ENCODE measurements at places on chromosomes 2 and 18.
A peak's percentile ranks its signal among the peaks of the same experiment; 100 is the strongest.

DNA sequence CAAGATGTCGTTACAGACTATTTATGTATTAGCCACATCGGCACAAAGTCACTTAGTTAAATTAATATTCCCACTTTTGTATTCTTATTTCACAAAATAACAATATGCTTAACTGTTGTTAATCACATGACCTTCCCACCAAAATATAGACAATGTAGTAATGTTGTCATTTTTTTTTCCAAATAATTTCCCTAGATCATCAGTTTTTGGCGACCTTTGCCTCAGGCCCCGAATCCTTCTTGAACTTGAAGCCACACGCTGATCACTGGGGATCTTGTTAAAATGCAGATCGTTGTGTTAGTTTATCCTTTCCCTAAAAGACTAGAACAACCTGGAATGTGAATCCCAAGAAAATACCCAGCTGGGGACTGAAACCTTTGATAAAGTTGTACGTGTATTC lies 497.6 kb downstream of the SUCLG1 start:
- DNase-seq = no peak

GRCh38 chr2:23235736-23236135 lies 149.2 kb upstream of the KLHL29 start:
- no peak for DNase-seq

GRCh38 chr2:230209422-230210051 lies 10.2 kb downstream of the SP110 start:
- DNase-seq = no peak

GRCh38 chr2:165203689-165204559 lies at the start of gene SCN3A:
SCN3A (minus strand) TSS chr2:165204050; CDS start chr2:165176394, 27,656 bp downstream.
- DNase-seq = peak; percentile 43

- peak; percentile 5 for DNase-seq
Observed at GRCh38 chr18:34158881-34159690, 65.6 kb downstream of the NOL4 start.

DNA sequence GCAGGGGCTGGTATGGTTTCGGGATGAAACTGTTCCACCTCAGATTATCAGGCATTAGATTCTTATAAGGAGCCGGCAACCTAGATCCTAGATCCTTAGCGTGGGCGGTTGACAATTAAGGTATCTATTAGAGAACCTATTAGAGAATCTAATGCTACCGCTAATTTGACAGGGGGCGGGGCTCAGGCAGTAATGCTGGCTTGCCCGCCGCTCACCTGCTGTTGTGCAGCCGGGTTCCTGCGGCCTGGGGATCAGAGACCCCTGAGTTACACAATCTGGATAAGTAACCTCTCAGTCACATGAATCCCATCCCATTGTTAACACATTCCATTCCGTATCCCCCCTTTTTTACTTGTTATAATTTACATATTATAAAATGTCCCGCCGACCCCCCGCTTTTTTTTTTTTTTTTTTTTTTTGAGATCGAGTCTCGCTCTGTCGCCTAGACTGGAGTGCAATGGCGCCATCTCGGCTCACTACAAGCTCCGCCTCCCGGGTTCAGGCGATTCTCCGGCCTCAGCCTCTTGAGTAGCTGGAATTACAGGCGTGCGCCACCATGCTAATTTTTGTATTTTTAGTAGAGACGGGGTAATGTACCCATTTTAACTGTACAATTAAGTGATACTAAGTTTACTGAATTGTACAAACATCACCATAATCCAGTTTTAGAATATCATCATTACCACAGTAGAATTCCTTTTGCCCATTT lies 42.0 kb upstream of the GPD2 start:
- DNase-seq = no peak

GRCh38 chr2:174088706-174089460 lies 123.7 kb upstream of the SP3 start:
- DNase-seq = no peak

GRCh38 chr2:121884078-121884477 lies 128.6 kb downstream of the TSN start:
- no peak for DNase-seq

- DNase-seq = no peak
Observed at GRCh38 chr2:1421731-1422130, 8.5 kb downstream of the TPO start.

- no peak for DNase-seq
Observed at GRCh38 chr2:209600341-209601171, 171.1 kb upstream of the UNC80 start.

DNA sequence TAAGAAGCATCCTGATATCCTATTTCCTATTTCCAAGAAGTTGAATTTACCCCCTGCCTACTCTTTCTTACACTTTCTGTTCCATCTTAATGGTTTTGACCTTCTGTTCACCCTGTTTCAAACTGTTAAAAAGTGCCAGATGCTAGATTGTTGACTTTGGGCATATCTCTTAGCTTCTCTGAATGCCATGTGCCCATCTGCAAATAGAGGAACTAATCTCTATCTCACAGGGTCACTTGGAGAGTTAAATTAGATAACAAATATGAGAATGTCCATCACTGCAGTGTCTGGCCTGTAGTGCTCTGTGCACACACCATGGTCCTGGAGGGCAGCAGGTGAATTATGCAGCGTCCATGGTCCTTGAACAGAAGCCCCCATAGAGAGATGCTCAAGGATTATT lies 83.8 kb downstream of the LRATD1 start:
- DNase-seq = no peak

DNA sequence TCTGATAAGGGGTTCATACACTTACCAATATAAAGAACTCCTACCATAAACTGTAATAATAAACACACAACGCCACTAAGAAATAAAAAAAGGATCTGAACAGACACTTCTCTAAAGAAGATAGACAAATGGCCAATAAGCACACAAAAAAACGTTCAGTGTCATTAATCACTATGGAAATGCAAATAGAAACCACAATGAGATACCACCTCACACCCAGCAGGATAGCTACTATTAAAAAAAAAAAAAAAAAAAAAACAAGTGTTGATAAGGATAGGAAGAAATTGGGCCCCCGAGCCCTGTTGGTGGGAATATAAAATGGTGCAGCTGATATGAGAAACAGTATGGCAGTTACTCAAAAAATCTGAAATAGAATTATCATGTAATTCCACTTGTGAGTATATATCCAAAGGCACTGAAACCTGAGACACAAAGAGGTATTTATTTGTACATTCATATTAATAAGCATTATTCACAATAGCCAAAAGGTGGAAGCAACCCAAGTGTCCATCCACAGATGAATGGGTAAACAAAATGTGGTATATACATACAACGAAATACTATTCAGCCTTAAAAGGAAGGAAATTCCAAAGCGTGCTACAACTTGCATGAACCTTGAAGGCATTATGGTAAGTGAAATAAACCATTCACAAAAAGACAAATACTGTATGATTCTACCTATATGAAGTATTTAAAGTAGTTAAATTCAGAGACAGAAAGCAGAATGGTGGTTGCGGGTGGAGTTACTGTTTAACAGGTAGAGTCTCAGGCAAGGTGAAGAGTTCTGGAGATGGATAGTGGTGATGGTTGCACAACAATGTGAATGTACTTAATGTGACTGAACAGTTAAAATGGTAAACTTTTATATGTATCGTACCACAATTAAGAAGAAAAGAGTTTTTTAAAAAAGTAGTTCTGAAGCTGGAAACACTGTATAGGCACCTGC lies 17.9 kb downstream of the REV1 start:
- no peak for DNase-seq

- no peak for DNase-seq
Observed at GRCh38 chr2:132849118-132849517, 179.1 kb upstream of the LYPD1 start.

DNA sequence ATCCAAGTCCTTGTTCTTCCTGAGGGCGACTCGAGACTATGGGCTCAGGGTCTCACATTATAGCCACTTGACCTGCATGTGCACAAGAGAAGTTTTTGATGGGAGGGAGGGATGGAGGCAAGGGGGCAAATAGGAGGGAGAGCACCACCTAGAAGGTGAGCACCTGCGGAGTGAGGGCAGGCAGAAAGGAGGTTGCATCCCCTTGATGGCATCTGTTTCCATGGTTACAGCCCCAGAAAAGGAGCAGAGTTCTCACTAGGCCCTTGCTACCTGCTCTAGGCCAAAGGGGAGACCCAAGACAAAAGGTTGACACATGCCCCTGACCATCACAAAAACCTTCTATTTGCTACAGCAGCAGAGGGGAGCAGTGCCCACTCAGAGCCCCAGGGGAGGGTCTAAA lies 131.5 kb upstream of the SERTAD2 start:
- DNase-seq = no peak

- no peak for DNase-seq
Observed at GRCh38 chr18:12694032-12694431, 8.5 kb downstream of the CEP76 start.

DNA sequence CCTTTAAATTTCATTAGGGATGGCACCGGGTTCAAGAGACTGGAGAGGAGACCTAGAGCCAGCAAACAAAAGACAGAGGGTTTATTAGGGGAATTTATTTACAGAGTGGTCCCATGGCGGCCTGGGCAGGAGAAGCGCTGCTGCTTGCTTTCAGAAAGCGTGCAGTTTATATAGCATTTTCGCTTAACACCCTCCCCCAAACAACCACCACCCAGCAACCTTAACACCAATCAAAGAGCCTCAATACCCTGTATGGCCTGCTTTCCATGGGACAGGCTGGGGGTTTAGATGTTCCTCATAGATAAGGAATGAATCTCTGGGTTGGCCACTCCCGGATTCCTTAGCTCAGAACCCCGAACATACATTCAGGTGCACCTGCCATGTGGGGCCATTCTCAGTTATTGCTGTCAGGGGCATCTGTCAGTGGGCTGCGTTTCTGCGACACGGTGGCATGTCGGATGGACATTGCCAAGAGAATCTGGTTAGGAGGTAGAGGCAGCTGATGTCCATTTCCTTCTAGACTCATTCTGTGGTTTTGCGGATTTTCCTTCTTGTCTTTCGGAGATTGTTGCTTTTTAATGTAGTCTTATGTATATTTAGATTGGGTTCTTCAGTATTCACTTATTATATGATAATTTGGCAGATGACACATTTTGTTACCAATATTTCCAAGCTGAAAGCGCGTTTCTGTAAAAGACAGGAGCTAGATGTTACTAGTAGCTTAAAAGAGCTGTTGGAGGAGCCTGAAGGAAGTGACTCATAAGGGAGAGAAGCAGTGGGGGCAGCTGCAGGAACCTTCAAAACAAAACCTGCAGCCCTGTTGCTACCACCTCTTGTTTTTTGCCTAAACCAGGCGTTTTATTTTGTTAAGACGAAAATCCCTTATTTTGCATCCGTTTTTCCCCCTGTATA lies 7.2 kb downstream of the AGAP1 start:
- DNase-seq = peak; percentile 54

DNA sequence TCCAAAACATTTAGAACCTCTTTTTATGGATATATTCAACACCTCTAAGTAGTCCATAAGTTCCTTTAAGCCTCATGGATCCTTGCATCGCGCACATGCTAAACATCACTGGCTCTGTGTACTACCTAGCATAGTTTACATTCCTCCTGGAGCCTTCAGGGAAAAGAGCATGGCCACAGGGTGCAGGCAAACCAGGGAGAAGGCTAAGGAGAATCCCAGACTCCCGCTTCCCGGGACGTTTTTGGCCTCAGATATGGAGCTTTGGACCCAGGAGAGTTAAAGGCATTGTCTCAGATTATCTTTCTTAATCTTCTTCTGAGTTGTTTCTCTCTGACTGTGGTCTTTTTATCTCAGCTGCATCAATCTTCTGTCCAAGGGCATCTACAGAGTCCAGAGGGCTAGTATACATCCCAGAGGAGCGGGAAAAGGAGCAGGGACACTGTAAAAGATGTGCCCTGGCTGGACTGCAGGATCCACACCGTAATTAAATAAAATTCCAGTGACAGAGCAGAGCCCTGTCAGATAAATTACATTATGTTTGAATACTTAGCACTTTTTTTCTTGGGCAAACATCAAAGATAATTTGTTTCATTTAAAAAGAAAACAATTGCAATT lies 36.9 kb downstream of the RIT2 start:
- no peak for DNase-seq

DNA sequence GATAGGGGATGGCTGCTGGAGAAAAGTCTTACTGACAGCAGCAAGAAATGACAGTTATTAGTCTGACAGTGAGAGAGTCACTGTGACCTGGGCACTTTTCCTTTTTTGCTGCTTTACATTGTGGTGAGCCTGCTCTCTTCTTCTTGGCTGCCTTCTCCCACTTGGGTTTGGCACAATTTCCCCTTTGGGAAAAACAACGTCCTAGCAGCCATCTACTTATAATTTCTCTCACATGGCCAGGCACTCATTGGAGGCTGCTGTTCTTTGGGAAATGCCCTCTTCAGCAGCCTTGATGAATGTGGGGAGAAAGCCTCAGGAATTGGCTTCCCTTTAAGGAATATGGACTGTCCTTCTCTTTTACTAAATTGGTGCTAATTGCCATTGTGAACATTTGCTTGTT lies 60.4 kb upstream of the SLC1A4 start:
- DNase-seq = no peak

DNA sequence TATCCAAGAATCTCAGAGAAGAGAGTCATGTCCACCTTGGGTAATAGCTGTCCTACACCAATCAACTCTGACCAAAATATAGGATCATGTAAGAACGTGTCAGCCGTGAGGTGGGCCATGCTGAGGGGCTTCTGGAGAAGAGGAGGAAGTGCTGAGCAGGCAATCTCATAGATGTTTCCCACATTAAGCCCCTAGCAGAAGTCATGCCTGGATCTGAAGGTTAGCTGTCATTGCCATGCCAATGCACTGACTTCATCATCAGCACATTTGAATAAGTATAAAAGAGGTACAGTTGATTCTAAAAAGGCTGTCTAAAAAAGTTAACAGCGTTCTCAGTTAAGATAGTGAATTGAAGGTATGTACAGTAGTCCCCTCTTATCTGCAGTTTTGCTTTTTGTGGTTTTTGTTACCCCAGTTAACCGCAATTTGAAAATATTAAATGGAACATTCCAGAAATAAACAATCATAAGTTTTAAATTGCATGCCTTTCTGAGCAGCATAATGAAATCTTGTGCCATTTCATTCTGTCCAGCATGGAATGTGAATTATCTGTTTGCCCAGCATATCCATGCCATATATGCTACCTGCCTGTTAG lies 67.2 kb upstream of the TMEM17 start:
- DNase-seq = no peak

Data from fibroblast of mammary gland (primary cell).